ENCODE measurements at places on chromosomes 16 and 17.

DNA sequence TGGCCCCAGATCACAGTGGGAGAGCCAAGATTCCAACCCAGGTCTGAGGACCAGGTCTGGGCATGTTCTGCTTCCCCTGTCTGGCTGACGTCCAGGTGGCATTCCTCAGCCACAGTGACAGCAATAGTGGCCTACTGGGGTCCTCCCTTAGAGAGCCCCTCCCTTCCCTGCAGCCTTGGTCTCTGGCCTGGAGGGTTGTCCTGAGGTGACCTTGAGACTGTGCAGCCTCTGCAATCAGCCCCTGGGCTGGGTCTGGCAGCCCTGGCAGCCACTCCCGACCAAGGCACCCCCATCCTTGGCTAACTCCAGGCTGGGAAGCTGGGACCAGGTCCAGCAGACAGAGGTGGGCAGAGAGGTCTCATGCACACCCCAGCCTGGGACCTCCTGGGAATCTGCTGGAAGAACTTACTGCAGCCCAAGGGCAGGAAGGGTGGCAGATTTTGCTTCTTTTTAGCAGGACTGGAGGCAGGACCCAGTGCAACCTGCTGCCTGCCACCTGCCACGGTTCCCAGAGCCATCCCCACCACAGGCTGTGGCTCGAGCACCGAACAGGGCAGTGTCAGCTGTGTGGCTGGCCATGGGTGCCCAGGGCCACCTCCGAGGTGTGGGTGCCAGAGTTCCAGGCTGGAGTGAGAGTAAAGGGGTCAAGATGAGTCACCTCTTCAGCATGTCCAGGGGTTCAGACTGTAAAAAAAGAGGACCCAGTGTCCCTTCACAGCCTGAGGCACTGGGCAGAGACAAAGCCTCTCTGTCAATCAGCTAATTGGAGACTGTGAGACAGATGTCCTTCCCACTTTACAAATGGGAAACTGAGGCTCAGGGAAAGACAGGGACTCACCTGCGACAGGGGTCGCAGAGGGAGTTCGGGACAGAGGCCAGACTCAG is 12.6 kb downstream of the GRB7 start:
- DNase-seq: no peak

GRCh38 chr17:58304750-58305486 is 23.7 kb downstream of the TSPOAP1 start:
- no peak for DNase-seq

- DNase-seq: no peak
Measured at GRCh38 chr17:11882716-11883115, 114.6 kb downstream of the ZNF18 start.

DNA sequence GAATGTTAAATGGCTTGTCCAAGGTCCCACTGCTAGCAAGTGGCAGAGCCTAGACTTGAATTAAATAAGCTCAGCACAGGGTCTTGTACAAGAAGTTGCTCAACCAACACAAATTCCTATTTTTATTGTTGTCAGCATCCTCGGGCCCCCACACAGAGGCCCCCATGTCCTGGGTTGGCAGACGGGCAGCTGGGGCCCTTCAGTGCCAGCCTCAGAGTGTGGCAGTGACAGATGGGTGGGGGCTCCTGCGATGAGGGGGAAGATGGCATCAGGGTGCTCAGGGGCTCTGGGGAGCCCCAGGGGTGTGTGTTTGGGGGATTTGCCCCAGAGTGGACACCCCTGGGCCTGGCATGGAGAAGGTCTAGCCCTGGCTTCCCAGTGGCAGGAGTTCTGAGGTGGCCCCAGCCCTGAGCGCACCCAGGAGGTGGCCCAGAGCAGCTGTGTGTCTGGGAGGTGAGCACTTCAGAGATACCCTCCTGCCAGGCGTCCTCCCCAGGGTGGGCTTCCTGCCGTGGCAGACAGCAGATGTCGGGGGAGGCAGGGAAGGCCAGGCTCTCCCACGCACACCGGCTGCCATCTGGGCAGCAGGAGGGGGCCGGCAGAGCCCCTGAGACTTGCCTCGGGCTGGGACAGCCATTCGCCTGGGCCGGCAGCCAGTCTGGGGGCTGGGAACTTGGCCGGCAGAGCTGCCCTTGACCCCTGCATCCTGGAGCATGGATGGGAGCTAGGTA is 150.8 kb downstream of the C16orf78 start:
- DNase-seq: no peak

- peak; percentile 96 for DNase-seq
Measured at GRCh38 chr16:3022208-3022683, 1.5 kb downstream of the HCFC1R1 start.

GRCh38 chr16:56726926-56727325 is 3.0 kb upstream of the NUP93 start:
- DNase-seq: no peak

GRCh38 chr16:66832190-66832589 is 1.4 kb upstream of the NAE1 start:
- no peak for DNase-seq

- DNase-seq: no peak
Measured at GRCh38 chr17:5284681-5285080, 2.6 kb downstream of the RABEP1 start.

DNA sequence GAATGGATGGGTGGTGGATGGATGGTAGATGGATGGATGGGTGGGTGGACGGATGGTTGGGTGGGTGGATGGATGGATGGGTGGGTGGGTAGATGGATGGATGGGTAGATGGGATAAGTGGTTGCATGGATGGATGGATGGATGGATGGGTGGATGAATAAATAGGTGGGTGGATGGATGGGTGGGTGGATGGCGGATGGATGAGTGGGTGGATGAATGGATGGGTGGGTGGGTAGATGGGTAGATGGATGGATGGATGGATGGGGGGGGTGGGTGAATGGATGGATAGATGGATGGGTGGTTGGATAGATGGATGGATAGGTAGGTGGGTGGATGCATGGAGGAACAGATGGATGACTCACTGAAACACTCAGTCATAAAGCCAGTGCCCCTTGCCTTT is 51.0 kb upstream of the FASN start:
- DNase-seq: no peak

DNA sequence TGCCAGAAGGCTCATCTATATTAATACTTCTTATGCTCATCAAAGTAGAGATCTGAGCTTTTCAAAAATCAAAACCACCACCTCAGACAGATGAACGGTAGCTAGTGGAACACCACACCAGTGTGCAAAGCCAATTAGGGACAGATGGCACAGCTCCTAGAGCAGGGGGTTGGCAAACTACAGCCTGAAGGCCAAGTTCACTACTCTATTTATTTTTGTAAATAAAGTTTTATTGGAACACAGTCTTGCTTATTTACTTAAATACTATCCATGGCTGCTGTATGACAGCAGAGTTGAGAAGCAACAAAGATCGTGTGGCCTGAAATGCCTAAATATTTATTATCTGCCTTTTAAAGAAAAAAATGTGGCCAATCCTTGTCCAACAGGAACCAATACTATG is 56.8 kb downstream of the AMFR start:
- no peak for DNase-seq

GRCh38 chr17:80924111-80924806 is 67.4 kb upstream of the CHMP6 start:
- no peak for DNase-seq

DNA sequence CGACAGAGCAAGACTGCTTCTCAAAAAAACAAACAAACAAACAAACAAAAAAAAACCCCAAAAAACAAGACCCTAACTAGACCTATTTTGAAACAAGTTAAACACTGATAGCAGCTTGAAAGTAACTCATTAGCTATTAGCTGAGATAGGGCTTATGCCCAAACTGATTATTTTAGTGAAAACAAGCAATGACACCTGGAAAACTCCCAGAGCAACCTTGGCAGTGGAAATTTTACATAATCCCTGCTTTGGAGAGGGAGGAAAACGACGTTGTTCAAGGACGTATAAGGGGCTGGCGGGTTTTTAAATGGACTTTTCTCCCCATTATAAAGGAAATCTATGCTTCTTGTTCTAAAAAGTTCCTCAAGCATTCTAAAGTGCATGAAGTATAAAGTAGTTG is 45.4 kb upstream of the AQP8 start:
- DNase-seq: no peak

GRCh38 chr16:68458101-68458500 is 9.8 kb upstream of the SMPD3 start:
- DNase-seq: no peak

GRCh38 chr17:34257986-34258326 is 2.9 kb downstream of the CCL2 start:
- DNase-seq: no peak

- no peak for DNase-seq
Measured at GRCh38 chr16:74261068-74261467, 35.5 kb upstream of the PSMD7 start.

DNA sequence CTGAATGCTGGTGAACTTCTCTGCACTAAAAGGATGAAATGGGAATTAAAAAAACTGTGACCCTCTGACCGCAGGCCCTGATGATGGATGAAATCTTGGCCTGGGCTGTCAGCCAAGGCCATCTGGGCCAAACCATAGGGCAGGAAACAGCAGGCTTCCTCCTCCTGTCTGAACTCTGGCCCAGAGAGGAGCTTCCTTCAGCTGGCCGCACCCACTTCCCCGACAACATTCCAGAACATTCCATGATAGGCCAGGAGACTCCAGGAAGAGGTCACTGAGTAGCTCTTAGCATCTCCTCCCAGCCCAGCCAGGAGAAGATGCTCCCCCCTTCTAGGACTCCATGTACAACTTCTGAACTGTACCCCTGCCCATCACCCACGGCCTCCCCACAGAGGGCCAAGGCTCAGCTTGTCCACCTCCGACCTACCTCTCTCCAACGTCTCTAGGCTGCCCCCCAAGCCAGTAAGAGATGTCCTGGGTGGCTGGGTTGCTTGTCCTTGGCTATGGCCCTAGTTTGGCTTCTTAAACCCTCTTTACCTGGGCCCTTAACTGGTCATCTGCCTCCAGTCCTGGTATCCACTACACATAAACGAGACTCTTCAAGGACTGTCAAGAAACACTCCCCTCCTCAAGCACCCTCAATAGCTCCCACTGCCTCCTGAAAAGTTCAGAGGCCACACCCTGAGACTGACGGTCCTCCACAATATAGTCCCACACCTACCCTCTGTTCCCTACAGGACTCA is 1.7 kb downstream of the RPH3AL start:
- DNase-seq: no peak

GRCh38 chr16:2787406-2787805 is at the start of gene PRSS33:
PRSS33 (minus strand) TSS chr16:2787560; CDS start chr16:2786547, 1,013 bp downstream.
- DNase-seq: no peak

GRCh38 chr16:49017501-49017900 is 264.1 kb downstream of the CBLN1 start:
- DNase-seq: no peak

- DNase-seq: no peak
Measured at GRCh38 chr17:57819867-57820266, 30.0 kb downstream of the MRPS23 start.

GRCh38 chr16:74449470-74449869 is 28.2 kb upstream of the CLEC18B start:
- peak; percentile 46 for DNase-seq

- DNase-seq: no peak
Measured at GRCh38 chr16:13803974-13804373, 116.0 kb upstream of the ERCC4 start.

GRCh38 chr16:83345846-83346640 is 461.7 kb upstream of the HSBP1 start:
- DNase-seq: no peak

DNA sequence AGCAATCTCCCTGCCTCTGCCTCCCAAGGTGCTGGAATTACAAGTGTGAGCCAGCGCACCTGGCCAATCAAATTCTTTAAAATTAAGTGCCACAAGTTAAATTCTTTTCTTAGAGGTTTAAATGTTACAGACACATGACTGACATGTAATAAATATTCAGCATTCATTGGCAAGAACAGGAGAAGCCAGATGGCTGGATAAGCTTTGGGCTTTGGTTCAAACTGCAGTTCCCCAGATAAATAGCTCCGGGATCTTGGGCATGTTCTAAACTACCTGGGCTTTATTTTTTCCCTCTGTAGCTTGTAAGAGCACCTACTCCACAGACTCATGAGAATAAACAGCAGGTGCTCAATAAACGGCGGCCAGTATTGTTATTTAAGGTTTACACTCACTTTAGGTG is 34.1 kb downstream of the ABAT start:
- no peak for DNase-seq

DNA sequence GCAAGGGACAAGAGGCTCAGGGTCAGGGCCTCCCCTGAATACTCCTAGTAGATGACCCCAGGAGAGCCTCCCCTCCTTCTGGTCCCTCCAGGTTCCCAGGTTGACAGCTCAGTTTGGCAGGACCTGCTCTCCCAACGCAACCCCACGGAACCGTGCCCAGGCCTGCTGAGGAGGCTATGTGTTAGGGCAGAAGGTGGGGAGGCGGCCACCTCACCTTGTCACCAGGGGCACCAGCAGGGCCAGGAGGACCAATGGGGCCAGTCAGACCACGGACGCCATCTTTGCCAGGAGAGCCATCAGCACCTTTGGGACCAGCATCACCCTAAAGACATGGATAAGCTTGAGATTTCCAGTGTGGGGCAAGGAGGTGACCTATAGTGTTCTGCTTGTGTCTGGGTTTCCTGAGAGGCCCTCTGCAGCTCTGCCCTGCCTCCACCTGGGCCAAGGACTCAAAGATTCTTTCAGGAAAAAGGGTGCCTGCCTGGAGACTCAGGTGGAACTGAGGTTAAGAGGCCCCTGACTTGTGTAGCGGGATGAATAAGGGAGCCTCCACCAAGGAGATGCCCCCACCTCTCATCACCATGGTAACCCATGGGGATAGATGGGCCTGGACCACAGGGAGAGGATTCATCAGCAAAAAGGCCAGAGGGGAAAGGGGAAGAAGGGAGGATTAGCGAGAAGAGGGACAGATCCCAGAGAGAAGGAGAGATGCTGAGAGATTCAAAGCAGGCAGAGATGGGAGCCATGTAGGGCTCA is 10.7 kb downstream of the COL1A1 start:
- no peak for DNase-seq

DNA sequence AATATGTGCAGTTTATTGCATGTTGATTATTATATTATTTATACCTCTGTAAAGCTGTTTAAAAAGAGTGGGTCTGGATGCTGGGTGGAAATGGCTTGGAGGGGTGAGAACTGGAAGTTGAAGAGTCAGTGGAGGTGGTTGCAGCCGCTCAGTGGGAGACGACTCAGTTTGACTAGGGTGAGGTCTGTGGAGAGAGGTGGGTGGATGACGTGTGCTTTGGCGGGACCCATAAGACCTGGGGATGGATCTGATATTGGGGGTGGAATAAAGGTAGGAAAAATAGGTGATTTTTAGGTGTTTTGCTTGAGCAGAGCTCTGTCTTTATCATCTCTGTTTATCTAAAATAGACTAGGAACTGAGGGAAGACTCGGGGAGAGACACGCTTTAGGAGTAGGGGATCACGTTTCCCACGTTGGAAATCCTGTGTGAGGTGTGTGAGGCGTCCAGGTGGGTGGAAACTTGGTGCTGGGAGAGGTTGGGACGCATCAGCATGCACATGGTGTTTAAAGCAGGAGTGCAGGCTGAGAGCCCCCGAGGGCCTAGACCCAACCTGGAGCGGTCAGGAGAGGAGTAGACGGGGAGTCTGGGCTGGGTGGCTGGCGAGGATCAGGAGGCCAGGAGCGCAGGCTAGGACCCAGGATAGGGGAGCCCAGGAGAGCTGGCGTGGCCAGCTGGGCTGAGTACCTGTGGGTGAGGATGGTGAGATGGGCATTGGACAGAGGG is 17.2 kb downstream of the NT5M start:
- no peak for DNase-seq

- DNase-seq: no peak
Measured at GRCh38 chr16:51002881-51003490, 148.1 kb downstream of the SALL1 start.
